ENCODE measurements at places on chromosomes 13 and 19.
A peak's percentile ranks its signal among the peaks of the same experiment; 100 is the strongest.

GRCh38 chr19:28633319-28634018, 579.5 kb downstream of the UQCRFS1 start:
- peak; percentile 19 for DNase-seq

DNA sequence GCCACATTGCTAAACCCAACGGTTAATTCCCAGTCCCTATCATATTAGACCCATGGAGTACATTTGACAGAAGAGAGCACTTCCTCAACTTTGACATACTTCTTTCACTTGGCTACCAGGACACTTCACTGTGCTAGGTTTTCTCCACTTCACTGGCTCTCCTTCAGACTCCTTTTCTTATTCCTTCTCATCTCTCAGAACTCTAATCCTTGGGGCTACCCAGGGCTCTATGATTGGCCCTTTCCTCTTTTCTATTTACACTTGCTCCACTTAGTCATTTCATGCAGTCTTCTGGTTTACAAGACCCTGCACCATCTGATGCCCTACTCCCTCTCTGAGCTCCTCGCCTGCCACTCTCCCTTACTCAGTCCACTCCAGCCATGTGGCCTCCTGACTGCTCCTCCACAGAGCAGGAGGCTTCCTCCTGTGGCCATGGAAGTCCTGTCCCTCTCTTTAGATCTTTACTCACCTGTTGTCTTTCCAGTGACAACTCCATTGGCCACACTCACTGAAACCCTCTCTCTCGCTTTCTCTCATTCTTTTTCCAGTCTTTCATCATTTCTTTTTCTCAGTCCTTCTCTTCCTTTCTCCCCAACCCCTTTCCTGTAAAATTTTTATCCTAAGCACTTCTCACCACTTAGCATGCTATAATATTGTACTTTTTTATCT, 90.4 kb downstream of the TBC1D4 start:
- DNase-seq = no peak

DNA sequence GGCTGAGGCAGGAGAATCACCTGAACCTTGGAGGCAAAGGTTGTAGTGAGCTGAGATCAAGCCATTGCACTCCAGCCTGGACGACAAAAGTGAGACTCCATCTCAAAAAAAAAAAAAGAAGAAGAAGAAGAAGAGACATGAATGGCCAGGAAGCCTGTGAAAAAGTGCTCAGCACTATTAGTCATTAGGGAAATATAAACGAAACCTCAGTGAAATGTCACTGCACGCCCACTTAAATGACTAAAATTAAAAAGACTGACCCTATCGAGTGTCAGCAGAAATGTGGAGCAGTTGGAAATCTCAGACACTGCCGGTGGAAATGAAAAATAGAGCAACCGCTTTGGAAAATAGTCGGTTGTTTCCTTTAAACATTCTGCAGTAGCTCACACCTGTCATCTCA, 5.5 kb upstream of the TYROBP start:
- no peak for DNase-seq

DNA sequence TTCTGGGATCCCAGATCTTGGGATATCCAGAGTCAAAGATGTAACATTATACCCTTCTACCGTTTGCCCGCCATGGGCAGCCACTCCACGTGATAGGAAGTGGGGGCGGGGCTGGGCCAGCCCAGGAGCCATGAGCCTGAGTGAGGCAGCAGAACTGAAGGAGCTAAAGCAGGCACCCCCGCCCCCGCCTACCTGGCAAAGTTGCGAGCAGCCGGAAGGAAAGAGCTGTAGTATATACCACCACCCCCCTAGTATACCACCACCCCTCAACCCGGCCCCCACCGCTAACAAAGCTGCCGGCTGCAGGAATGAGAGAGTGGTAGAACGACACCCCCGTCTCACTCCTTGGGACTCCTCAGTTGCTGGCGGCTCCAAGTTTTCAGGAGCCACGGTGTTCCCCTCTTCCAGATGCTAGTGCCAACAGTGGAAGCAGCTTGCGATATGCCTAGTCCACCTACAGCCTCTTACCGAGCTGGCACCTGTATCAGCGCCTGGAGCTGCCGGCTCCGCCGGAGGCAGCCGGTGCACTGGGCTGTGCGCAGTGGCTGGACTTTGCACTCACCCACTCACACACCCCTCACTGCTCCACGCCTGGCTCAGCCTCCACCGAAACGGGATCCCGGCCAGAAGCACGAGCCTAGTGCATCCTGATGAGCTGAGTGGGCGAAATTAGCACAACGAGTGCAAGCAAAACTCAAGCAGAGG, 230.7 kb upstream of the PRR20A start:
- no peak for DNase-seq

- no peak for DNase-seq
Measured at GRCh38 chr13:39766464-39767158, 111.1 kb downstream of the COG6 start.

- no peak for DNase-seq
Measured at GRCh38 chr13:93116809-93117208, 109.8 kb upstream of the GPC6 start.

GRCh38 chr13:36339600-36340155, 6.5 kb downstream of the SPART start:
- DNase-seq = no peak

DNA sequence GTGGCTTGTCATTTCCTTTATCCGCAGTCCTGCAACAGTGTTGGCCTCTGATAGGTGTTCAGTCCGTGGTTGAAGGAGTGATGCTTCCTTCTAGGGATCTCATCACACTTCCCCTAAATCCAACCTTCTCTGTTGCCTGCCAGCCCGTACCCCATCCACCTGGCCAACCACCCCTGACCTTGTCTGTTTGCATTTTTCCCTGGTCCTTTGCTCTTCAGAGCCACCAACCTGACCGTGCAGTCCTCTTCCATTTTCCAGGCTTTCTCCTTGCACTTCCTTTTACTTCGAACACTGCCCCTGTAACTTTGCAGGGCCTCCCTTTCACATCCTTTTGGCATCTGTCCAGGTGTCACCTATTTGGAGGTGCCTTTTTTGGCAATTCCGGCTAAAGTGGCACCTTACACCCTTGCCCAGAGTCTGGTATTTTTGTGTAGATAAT, 696 bp downstream of the ZNF460 start:
- DNase-seq = peak; percentile 27

DNA sequence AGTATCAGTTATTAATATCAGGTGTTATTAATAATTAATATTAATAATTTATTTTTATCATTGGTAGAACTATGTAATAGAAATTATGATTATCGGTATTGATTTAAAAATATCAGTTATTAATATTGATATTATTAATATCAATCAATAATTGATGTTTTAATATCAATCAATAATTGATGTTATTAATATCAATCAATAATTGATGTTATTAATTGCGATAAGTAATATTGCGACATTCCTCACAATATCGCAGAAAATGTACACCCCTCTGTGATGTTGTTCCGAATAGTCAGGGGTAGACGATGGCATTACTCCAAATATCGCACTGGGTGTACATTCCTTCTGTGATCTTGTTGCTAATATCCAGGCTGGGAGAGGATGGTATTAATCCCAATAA, 3.7 kb upstream of the RGCC start:
- no peak for DNase-seq

DNA sequence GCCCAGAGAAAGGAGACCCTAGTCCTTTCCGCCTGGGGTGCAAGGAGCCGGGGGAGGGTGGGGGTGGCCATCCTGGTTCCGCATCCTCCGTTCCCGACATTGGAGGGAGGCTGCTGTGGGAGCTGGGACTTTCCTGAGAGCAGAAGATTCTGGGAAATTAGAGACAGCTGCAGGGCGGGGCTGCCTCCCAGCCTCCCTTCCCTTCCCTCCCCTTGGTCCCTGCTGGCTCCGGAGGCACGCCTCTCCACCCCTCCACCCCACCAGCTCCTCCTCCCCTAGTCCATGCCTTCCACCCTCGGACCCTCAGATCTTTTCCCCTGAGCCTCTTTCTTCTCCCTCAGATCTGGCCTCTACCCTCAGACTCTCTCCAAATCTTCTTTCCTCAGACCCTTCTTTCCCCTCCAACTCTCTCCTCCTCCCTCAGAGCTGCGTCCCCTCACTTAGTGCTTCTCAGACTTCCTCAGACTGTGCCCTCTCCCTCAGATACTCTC, 3.1 kb upstream of the BCL3 start:
- DNase-seq = no peak

GRCh38 chr19:12689581-12690216, 1.9 kb downstream of the GNG14 start:
- DNase-seq = no peak

DNA sequence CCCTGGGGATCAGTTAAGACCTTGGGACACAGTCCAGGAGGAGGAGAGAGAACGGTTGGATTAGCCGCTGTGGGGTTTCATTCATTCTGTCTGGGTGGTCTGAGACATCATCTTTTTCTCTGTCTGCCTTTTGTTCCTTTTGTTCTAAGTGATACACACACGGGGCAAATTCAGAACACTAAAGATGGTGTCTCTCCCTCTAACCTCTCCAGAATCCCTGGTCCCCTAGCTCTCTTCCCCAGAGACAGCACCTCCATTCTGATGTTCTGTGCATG, 5.0 kb downstream of the BICRA start:
- no peak for DNase-seq

- no peak for DNase-seq
Measured at GRCh38 chr13:80924596-80924995, 583.7 kb upstream of the SPRY2 start.

- no peak for DNase-seq
Measured at GRCh38 chr19:51093510-51094345, 11.0 kb upstream of the KLK14 start.

- DNase-seq = no peak
Measured at GRCh38 chr13:49629196-49629938, 1.1 kb downstream of the ARL11 start.

GRCh38 chr13:85186356-85187045, 612.7 kb downstream of the SLITRK6 start:
- DNase-seq = no peak

DNA sequence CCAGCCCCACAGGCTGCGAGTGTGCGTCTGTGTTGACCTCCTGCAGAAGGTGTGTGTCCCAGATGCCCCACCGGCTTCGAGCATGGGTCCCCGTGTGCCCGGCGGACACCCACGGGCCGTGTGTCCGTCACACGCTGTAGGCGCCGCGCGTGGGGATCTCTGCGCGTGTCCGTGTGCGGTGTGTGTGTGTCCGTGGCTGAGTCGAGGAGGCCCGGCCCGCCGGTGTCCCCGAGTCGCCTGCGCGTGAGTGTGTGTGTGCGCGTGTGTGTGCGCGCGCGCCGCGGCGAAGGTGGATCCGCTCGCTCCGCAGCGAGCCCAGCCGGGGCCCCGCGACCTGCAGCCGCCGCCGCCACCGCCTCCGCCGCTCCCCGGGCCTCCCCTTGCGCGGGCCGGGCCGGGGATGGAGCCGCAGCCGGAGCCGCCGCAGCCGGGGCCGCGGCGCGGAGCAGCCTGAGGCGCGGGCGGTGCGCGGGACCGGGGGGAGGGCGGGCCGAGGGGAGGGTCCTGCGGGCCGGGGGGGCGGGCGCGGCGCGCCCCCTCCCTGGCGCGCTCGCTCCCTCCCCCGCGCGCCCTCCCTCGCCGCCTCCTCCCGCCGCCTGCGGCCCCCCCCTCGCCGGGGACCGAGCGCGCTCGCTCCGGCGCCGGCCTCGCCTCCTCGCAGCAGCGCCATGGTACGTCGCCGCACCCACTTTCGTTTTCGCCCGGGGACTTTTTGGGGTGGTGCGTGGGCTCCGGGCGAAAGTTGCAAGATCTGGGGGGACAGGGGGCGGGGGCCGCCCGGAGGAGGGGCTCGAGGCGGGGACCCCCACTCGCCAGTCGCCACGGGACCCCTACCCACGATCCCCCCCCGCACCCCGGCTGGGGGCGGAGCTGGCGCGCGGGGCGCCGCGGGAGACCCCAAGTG, 7.1 kb upstream of the NFIC start:
- peak; percentile 49 for DNase-seq

- DNase-seq = no peak
Measured at GRCh38 chr13:102817241-102817640, 18.3 kb downstream of the BIVM start.

- no peak for DNase-seq
Measured at GRCh38 chr13:42380420-42381164, 108.6 kb downstream of the AKAP11 start.

DNA sequence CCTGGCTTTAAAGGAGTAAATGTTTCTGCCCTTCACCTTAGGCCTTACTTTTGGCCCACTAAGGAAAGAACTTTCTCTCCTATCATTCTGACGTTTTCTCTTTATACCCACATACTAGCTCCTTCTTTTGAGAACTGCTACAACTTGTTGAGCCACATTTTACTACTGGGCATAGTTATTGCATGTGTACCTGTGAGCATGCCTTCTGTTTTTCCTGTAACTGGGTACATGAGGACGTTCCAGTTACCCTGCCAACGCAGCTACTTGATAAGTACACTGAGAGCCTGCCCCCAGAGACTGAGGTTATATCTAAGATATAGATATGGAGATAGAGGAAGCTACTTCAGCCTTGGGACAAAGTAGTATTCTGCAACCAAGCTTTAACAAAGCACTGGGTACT, 3.5 kb downstream of the CCDC169 start:
- DNase-seq = no peak

DNA sequence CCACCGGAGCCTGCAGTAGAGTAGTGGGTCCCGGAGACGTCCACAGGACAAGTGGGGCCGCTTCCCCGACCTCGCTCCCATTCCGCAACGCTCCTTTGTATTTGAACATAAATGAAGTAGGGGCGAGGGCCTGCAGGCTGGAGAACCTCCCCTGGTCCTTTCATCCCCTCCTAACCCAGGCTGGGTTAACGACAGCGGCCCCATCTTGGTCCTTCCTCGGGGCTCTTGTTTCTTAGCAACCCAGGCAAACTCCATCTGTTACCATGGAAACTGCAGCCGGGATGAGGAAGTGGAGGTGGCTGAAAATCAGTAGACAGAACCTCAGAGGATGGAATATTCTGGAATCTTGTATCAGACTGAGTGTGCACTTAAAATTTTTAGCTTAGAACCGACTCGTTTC, 132.6 kb upstream of the USP29 start:
- DNase-seq = no peak

DNA sequence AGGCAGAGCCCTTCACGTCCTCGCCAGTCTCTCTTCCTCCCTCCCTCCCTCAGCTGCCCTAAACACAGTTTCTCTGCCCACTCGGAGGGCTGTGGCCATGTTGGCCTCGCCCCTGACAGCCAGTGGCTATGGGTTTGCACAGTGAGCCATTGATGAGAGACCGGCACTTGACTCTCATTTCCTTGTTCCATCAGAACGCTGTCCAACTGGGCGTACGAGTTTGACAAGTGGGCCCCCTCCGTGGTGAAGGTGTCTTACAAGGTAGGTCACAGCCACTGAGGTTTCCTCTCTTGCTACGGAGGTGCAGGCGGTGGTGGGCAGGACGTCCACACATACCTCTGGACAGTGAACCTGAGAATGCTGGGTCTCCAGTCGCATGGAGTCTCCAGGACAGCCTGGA, 57.9 kb downstream of the SMARCA4 start:
- no peak for DNase-seq

DNA sequence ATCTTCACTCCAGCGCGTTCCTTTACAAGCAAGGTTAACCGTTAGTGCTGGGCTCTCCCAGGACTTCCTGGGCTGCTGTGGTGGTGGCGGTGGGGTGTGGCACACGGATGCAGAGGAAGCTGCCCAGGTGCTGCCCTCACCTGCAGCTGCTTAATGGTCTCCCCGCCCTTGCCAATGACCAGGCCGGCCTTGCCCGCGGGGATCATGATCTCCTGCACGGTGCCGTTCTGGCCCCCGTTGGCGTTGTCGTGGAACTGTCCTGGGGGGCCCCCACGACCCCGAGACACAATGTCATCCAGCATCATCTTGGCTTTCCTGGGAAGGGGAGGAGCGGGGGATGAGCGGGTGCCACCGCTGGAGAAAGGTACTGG, 6.1 kb downstream of the KHSRP start:
- no peak for DNase-seq

All from COR-L47 (cell line).